ENCODE measurements at places on chromosomes 3 and 15.

DNA sequence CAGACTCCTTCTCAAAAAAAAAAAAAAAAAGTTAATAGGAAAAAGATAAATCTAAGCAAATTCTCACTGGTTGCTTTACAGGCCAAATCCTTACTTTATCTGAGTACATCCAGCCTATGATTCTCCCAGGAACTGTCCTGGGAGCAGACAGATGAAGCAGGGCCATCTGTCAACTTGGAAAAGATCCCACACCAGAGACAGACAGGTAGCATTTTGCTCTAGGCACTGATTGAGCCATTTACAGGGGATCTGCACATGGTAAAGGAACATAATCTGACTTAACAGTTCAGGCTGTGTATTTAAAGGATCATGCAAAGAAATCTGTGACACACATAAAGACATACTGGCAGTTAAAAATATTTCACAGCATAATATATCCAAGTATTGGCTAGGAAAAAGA lies 1006.5 kb downstream of the TBL1XR1 start:
- no peak for DNase-seq

DNA sequence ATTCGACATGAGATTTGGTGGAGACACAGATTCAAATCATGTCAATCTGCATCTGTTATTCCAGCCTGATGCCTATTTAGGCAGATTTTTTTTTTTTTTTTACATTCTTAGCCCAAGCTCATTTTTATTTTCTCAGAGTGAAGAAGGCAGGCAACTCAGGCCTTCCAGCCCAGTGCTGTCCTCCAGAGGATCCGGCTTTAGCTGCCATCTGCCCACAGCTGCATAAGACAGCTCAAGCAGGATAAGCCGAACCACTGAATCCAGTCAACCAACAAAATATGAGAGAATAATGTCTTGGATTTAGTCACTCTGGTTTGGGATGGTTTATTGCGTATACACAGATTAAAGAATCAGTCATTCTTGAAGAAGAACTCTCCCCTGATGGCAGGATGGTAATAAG lies 19.9 kb upstream of the COLQ start:
- no peak for DNase-seq

DNA sequence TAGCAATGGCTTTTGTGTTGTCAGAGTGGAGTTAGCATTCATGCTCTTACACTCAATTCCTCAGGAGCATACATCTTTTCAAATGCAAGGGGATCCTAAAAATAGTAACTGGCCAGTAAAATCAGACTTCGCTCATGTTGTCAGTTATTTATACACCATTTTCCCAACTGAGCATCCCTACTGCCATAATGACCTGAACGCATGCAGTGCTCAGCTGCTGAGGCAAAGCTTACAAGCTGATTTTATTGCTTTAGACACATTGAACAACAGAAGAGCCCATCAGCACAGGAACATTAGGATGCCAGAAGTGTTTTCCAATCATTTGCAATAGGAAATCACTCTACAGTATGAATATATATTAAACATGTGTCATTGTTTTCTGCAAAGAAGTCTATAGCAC lies 689.7 kb upstream of the BCHE start:
- DNase-seq: no peak

DNA sequence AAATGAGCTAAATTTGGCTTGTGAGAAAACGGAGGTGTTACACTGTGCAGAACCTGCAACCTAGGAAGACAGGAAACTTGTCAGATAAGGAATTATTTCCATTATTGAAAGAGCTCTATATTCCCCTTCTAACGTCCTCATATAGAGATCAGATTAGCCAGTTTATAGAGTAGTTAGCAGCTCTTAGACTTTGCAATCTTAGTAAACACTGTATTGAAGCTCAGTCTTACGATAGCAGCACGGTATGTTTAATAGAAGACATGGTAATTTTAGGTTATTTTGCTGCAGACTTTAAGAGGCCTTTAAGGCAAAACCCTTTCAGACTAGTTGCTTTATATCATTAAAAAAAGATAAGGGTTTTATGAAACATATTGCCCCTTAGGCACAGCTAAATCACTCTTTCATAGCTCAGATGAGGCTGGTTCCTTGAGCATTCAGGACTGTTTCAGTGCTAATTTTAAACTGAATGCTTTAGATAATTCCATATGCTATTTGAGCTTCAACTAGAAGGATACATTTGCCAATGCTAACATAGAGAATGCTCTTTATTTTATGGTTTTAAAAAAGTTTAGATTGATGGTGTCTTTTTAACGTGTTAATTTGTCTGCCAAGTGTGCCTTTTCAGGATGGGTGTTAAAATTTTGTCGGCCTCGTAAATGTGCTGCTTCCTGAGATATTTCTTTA lies 234.3 kb downstream of the PYDC2 start:
- no peak for DNase-seq

All from stimulated activated CD4-positive, alpha-beta T cell treated with anti-CD3 and anti-CD28 coated beads, Interleukin-15, amount 100 ng/mL, for 1 hour (primary cell).